Fibroblast of skin of right quadriceps (primary cell): ENCODE measurements at places on chromosomes 5 and 9.

- DNase-seq: no peak
Measured at GRCh38 chr5:106860398-106861044, 810.2 kb downstream of the EFNA5 start.

DNA sequence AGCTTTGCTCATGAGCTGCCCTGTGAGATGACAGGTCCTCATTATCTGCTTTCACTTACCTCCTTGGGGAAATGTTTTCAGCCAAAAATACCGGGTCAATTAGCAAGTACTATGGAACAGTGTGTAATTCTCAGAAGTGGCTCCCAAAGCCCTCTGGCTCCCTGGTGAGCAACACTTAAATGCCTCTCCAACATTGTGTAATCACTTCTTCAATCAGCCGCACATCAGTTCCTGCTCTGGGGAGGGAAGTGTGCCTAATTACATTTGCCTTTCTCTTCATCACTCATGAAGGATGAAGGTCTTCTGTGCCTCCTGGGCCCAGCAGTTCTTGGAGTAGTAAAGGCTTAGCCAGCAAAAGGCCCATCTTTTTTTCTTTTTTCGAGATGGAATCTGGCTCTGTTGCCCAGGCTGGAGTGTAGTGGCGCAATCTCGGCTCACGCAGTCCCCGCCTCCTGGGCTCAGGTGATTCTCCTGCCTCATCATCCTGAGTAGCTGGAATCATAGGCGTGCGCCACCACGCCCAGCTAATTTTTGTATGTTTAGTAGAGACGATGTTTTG lies 23.1 kb downstream of the NIM1K start:
- DNase-seq: no peak

GRCh38 chr9:126719618-126720031 lies 85.2 kb upstream of the ZBTB43 start:
- DNase-seq: peak; percentile 67

DNA sequence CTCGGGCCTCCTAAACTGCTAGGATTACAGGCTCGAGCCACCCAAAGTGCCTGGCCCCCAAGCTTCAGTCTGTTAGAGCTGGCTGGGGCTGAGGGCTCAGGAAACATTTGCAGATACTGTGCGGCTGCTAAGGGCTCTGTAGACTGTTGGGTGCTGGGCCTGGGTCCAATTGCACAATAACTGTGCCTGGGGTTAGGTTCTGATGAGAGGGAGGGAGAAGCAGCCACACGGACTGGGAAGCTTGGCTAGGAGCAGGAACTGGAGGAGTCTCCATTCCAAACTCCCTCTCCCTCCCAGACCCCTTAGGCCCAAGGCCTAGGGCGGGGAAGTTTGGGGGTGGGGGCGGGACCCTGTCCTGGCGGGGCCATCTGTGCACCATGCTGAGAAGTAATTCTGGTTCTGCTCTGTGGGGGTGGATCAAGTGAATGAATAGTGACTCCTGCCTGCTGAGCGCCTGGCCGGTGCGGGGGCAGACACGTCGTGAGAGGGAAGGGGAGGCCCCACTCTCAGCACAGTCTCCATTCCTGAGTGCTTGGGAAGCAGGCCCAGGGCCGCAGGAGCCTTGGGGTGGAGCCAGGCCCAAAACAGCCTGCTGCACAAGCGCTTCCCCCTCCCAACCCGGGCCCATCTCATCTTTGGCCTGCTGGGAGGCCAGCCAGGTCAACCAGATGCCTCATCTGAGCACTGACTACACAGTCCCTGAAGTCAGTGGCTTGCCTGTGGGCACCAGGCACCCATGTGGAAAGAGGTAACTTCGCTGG lies 1.5 kb downstream of the ASS1 start:
- DNase-seq: peak; percentile 83

- peak; percentile 78 for DNase-seq
Measured at GRCh38 chr9:22114956-22115355, 105.9 kb upstream of the CDKN2B start.

DNA sequence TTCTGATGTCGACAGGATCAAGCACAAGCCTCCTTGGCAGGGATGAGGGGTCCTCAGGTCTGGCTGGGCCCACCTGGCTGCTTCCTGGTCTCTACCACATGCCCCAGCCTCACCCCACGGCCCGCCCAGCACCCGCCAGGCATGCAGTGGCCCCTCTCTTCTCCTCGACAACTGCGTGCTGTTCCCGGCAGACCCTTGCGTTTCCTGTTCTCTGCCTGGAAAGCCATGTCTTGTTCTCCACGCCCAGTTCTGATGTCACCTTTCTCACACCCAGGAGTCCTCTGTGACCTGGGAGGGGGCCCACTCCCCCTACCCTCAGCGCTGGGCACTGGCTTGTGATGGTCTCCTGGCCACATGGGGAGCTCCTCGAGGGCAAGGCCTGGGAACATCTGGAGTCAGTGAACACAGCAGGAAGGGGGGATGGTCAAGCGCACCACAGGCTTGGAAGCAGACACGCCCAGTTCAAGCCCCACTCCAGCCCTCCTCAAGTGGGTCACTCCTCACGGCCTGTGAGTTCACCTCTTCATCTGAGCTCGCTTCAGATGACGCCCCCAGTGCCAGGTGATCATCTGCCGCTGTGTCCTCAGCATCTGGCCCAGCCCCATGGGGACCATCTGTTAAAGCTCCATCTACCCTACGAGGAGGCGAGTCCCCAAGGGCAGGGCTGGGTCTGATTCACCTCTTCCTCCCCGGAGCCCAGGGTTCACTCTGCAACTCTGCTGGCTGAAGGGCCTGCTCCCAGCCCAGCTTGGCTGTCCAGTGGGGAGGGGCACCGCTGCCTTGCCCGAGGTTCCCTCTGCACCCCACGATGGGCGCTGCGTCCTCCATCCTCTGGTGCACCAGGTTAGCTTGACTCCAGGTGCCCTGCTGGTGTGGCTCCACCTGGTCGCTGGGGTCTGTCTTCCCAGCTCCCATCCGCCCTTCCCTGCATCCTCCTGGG lies 133.2 kb upstream of the PHYKPL start:
- DNase-seq: no peak

DNA sequence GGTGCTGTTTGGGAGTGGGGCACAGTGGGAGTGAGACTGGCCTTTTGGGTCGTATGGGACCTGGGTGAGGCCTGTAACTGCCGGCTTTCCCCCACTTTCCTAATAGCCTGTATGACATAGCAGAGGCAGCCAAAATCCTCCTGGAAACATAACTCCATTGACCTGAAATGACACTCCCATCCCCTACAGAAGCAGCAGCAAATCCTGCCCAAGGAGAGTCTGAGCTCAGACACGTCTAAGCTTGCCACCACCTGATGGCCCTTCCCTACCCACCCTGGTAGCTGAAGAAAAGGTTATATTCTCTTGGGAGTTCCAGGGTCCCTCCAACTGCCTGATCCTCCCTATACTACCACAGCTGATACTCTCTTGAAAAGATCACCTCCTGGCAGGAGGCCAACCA lies 179.8 kb upstream of the ARRDC3 start:
- DNase-seq: no peak

GRCh38 chr5:111107371-111107770 lies 15.2 kb downstream of the WDR36 start:
- DNase-seq: no peak
